Stimulated activated CD4-positive, alpha-beta T cell treated with anti-CD3 and anti-CD28 coated beads, Interleukin-1b, Interleukin-23, amount 100 ng/mL, for 24 hours (primary cell): ENCODE measurements at places on chromosomes 5 and 9.

DNA sequence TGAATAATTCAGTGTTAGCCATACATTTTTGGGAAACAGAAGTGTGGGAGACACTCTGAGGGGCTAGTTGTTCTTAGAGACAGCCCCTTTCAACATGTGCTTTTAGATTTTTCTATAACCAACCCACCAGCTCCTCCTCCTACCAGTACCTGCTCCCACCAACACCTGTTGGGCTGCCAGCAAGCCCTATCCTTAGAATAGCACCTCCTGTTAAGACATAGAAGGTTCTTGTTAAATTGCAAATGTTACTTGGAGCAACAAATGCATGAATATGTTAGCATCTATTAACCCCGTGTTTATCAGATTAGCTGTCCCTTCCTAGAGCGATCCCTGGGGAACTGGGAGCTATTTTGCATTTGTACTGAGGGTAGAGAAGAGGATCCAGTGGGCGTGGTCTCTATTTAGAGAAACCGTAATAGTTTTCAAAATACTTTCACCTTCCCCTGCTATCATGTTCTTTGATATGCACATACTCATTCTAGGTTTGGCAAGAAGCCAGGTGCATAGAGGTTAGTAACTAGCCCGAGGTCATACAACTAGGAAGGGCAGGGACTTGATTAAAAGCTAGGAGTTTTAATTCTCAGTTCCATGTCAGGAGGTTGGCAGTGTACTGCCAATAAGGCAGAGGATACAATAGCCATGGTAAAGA, 334.4 kb downstream of the KCTD16 start:
- DNase-seq: no peak

DNA sequence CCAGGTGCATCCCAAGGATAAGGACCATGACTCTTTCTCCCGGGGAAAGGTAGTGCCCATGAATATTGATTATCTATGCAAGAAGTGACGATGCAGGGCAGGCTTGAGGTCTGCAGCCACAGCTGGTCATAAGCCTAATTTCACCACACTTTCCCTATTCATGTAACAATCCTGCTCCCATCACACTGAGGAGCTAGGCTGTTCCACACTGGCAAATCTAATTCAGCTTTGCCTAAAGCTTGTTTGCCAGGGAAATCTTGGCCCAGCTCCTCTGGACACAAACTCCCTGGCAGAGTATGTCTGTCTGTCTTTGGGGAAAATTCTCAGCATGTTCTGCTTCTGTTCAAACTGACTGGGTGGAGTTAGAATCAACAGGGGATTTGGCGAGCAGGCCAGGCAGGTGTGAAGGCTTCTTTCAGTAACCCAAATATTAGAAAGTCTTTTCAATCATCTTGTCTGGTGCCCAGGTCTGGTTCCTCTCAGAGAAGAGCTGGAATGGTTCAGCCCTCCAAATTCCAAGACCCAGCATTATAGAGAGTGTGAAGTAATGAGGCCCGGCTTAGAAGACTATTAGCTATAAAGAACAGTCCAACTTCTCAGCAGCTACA, 88.5 kb upstream of the SPDL1 start:
- DNase-seq: no peak

DNA sequence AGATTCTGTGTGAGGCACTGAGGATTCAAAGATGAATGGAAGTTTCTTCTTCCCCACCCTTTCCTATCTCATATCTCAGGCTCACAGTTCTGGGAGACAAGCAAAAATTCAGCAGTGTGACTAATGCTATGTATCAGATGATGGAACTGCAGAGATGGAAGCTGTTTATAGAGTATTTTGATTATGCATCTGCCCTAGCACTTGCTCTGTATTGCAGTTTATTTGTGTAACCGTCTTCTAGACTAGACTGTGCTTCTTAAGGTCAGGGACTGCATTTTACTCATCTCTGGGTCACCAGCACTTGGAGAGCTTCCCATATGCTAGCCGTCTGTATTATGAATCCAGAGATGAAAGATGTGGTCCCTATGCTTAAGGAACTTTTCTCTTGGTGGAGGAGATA, 12.6 kb downstream of the CAVIN4 start:
- DNase-seq: no peak

DNA sequence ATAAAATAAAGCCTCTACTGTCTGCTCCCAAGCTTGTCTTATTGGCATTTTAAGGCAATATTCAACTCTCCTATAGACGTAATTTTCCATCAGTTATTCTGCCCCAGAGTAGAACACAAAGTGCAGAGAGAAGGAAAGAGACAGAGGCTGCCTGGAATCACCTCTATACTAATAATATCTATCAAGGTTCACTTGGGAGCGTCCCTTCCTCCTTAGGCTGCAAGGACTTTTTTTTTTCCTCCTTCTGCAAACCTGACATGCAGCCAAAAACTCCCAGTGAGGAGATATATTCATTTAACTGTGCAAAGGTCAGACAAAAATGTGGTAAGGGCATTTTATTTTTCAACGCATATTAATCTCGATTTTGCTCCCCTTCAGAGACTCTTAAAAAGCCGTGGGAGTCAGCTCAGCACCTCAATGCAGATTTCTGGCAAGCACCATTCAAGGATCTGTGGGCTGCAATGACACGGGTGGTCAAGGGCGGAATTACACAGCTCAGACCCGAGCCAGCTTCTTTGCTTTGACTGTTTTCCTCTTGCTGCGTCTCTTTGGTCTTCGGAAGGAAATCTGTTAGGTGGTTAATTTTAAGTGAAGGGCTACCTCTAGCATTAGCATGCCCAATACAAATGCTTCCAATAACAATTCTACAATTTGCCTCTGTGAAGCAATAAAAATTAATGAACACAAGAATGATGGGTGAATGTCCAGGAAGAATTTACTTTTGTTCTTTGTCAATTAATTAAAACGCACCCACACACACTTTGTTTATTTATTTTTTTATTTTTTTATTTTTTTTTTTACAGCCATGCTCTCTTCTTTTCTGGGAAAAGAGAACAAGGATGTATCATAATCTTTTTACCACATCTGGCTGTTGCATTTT, 587.7 kb upstream of the GRAMD2B start:
- DNase-seq: no peak

GRCh38 chr9:24712206-24712605, 166.5 kb upstream of the IZUMO3 start:
- no peak for DNase-seq

DNA sequence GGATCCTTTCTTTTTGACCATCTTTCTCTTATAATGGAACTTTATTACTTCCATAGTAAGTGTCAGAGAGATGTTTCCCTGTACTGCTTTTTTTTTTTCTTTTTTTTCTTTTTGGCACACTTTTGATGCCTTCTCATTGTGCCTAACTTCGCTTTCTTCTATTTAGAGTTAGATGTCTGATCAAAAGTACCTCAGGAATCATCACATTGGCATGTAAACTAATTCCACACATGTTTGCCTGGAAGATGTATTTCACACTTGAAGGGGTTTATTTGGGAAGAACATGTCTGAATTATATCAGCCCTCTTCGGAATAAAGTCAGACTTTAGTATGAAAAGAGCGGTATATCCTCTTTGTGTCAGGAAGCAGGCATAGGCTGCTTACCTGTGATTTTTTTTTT, 35.1 kb downstream of the SMARCA2 start:
- no peak for DNase-seq

DNA sequence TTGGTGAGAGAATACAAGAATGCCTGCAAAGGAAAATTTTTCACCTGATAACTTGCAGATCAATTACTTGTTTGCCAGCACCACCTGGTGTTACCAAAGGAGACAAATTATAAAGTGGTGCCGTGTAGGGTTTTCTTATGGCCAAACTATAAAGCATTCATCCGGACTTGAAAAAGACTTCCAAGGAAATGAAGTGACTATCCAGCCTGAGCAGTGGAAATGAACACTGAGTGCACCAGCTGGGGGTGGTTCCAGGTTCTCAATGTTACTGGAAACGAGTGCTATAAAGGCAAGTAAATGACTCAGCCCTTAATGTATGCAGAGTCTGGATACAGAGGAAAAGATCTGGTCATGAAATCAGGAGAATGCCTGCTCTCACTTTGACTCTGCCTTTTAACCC, 113.1 kb downstream of the DNAH5 start:
- DNase-seq: no peak

DNA sequence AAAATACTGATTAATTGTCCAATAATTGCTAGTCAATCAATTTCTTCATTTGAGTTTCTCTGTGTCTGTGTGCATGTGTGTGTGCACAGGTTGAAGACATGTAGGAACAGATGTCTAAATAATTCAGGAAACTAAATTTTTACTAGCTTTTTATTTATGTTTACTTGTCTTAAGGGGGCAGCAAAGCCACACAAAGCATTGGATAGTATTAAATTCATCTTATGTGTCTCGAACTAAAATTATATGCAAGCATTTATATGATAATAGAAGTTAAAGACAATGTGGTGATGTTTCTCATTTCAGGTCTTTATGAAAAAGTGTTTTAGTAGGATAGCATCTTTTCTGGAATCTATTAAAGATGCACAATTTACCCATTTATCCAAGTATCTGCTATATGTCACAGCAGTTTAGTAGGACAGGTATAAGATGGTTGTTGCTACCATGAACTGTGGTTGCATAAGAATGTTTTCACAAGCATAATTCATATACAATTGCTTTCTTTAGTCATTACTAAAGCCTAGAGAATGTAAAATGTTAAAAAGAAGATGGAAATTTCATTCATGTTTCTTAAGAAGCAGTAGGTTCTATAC, 784.6 kb upstream of the NUDT12 start:
- no peak for DNase-seq

GRCh38 chr5:100860407-100860806, 42.7 kb downstream of the ST8SIA4 start:
- no peak for DNase-seq

- no peak for DNase-seq
Measured at GRCh38 chr5:122007546-122007945, 45.8 kb downstream of the SRFBP1 start.

- DNase-seq: no peak
Measured at GRCh38 chr5:109922381-109922995, 232.8 kb downstream of the MAN2A1 start.

DNA sequence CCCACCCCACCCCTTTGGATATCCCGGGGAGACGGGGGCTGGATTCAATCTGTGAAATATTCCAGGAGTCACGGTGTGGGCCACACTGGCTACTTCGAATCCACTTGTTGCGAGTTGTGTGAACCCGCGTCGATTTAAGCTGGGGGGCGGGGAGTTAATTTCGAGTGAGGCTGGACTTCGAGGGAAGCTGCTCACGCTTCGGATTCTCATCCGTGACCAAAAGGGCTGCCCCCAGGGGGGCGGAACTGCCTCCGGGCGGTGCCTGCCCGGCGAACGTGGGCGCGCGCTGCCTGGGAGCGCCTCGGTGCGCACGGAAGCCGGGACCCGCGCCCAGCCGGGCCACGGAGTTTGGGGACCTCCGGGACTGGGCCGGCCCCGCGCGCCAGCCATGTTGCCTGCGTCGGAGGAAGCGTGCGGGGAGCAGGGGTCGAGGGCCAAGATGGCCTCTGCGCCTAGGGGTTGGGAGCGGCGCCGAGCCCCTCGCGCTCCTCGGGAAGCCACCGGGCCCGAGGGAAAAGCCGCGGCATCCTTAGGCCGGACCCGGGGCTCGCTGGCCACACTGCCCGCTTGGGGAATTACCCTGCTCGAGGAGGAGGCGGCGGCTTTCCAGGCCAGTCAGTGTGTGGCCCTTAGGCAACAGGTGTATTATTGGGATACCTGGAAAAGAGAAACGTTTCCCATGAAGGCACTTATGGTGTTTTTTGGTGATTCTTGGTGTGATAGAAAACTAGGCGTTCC, 975 bp downstream of the OCLN start:
- DNase-seq: no peak
